ENCODE measurements at places on chromosomes 12 and 14.

DNA sequence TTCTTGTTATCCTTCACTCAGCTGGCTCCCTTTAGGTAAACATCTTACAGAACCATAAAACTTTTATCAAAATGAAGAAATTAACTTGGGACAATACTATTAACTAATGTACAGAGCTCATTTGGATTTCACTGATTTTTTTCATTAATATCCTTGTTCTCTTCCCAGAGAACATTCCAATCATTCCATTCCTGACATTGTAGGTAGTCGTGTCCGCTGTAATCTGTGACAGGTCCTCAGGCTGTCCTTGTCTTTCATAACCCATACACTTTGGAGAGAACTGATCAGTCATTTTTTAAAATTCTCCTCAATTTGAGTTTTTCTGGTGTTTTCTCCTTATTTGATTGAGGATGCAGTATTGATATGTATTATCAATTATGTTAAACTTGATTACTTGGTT lies 916.8 kb downstream of the GALC start:
- no peak for DNase-seq

GRCh38 chr12:112352921-112353320 lies 29.3 kb downstream of the HECTD4 start:
- no peak for DNase-seq

DNA sequence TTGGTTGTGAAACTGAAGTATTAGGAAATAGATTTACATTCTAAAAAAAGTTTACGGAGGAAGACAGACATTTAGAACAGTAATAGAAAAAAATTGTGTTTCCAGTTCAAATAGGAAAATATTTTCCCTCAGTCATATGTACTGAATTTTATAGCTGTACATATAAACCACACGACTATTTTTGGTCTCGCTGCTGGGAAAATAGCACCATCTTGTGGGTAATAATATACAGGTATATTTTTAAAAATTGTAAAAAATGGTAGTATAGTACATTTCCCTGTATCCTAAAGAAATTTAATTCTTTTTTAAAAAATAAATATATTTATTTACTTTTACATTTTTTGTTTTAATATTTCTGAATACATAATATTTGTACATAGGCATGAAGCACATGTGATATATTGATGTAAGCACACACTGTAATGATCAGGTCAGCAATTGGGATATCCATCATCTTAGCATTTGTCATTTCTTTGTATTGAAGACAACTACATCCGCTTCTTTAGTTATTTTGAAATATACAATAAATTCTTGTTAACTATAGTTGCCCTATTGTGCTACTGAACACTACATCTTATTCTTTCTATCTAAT lies 168.6 kb downstream of the ALX1 start:
- DNase-seq = peak; percentile 54

DNA sequence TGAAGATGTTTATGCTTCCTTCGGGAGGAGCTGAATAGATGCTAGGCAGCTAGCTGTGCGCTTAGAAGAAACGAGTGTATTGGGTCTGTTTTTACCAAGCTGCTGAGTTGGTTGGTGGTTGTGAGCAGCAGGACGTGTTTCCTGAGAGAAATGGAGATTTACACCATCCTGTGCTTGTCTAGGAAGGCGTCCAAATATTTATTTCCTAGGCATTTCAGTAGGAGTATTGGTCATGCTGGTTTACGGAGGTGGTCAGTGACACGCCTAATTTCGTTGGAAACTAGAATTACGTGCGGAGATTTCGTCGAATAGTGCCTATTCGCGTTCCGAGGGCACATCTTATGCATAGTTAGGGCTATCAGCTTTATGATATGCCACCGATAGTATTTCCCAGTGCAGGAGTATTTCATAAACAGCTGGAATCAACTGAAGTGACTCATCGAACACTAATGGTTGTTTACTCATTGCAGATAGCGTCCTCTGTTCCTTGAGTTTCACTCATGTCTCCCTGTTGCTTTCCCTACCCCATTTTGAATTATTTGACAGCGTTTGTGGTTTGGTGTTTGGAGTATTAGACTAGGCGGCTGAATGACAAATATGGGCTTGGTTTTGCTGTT lies 780 bp downstream of the TBC1D15 start:
- peak; percentile 12 for DNase-seq

Measured in AML-193 (cell line).